CD4-positive, alpha-beta T cell (primary cell): ENCODE measurements at places on chromosomes 12 and 14.

DNA sequence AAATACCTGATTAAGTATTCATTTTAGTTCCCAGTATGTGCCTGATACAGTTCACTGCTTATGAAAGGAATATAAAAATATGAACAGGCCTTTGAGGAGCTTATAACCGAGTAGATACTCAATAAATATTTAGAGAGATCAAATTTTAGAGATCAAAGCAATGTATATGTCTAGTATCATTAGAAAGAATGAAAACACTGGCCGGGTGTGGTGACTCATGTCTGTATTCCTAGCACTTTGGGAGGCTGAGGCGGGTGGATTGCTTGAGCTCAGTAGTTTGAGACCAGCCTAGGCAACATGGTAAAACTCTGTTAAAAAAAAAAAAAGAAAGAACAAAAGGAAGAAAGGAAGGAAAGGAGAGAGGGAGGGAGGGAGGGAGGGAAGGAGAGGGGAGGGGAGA, 113.2 kb upstream of the EEA1 start:
- DNase-seq, result no peak

- DNase-seq, result no peak
Measured at GRCh38 chr12:66739940-66740651, 61.2 kb upstream of the GRIP1 start.

GRCh38 chr12:7136676-7137075, 6.5 kb downstream of the CLSTN3 start:
- no peak for DNase-seq

GRCh38 chr12:50573271-50573670, 68.5 kb downstream of the DIP2B start:
- no peak for DNase-seq

DNA sequence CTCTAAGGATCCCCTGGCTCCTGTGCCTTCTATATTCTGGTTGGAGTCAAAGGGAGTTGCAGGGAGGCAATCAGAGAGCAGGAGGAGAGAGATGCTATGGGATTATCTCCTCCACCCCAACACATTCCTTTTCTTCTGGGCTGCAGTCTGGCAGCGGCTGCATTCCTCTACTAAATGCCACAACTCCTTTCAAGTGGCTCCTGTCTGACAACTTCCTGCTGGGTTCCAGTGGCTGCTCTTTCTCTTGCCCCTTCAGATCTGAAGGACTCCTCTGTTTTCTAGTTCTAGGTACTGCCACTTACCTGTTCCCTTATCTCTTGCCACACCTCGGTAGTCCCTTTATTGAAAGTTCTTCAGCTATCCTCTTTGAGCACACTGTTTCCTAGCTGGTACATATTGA, 425.0 kb downstream of the SNAPC1 start:
- no peak for DNase-seq

DNA sequence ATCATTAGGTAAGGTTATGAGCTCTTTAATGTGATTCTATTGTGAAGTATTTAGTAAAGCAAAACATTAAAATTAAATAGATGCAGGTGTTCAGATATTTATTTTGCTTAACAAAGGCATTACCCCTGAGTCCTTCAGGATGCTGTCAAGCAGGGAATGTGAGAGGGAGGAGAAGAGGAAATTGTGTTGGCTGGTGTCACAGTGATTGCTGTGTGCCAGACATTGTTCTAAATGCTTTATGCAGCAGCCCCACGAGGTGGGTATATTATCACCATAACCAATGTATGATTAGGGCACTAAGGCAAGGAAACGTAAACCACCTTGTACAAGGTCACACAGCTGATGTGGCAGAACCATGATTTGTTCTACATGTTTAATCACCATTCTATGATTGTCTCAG, 80.1 kb downstream of the STAB2 start:
- no peak for DNase-seq

DNA sequence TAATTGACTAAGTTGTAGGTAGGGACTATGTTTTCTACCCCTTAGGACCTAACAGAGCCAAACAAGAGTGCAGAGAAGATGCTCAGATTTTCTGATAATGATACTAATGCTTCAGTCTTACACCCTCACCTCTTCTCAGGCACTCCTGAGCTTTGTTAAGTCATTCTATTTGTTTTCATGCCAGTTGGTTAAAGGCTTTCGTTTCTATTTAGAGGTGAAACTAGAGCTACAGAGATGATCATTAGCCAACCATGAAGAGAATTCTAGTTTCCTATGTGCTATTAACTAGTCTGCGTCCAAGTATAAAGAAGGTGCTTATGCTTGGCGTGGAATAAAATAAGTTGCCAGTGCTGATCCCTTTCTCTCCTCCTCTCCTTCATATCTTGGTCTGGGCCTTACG, 34.6 kb upstream of the PYGL start:
- DNase-seq, result no peak

DNA sequence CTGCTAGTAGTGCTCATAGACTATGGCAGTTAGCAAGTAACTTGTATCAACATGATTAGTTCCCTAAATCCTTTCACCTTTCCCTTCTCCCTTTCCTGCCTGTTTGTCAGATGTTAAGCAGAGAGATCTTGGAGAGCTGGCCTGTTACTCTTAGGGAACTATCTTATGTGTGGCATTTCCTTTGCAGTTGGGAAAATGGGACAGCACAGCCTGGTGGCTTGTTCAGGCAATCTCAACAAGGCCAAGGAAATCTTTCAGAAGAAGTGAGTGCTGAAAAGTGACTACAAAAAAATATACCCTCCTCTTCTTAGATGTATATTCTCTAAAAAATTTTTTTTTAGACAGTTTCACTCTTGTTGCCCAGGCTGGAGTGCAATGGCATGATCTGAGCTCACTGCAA, 7.4 kb downstream of the PARP2 start:
- DNase-seq, result no peak

DNA sequence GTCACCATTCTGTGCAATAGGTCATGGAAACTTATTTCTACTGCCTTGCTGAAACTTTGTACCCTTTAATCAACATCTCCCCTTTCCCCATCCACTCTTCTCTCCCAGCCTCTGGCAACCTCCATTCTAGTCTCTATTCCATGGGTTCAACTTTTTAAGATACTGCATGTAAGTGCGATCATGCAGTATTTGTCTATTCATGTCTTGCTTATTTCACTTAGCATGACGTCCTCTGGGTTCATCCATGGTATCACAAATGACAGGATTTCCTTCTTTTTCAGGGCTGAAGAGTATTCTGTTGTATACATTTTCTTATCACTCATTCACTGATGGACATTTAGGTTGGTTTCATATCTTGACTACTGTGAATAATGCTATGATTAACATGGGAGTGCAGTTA, 222.4 kb downstream of the PAX9 start:
- no peak for DNase-seq

- DNase-seq, result no peak
Measured at GRCh38 chr12:104858611-104859543, 99.2 kb downstream of the SLC41A2 start.

DNA sequence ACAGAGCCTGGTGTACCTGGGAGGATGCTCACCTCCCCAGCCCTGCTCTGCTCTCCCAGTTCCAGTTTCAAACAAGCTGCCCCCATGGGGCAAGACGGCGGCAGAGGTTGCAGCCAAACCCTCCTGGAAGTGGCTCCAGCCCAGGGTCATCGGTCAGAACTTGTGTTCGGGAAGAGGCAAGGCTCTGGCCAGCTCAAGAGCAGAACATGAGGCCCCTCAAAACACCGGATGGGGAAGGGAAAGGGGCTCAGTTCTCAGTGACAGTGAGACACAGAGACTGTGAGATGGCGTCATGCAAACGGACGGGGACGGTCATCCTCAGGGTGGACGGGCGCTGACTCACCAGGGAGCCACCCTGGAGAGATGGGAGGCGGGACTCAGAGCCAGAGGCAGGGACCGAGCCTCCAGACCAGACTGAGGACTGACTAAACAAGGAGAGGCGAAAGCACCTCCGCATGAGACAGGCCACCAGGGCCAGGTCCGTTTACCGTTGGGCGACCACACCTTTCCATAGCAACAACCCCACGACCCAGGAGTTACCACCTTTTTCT, 63.9 kb upstream of the GALNT9 start:
- no peak for DNase-seq

- no peak for DNase-seq
Measured at GRCh38 chr14:79749065-79749464, 462.2 kb downstream of the DIO2 start.

DNA sequence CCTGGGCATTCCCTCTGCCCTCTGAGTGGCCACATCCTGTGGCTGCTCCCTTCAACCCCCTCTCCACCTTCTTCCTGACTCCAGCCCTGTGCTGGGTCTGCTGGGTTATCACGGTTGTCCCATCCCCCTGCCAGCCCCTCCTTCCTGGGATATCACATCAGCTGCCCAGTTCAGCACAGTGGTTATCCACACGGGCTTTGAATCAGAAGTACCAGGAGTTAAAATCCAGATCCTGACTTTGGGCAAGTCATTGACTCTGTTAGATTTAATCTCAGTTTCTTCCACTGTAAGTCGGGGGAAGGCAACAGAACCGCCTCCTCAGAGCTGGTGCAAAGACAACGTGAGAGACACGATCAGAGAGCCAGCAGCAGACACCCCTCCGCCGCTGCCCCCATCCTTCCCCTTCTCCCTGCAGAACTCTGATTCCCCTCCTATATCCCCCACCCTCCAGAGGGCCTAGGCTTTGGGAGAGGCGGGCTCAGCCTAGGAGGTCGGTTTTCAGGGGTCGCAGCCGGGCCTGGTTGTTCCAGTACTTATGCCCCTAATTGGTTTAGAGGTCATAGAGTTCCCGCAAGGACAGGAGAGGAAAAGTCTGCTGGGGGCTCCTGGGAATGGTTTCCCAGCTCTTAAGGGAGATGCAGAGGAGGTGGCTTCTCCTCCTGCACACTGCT, 42.5 kb downstream of the PRIMA1 start:
- DNase-seq, result no peak
